Fibroblast of skin of left quadriceps (primary cell): ENCODE measurements at places on chromosomes 7 and 10.

DNA sequence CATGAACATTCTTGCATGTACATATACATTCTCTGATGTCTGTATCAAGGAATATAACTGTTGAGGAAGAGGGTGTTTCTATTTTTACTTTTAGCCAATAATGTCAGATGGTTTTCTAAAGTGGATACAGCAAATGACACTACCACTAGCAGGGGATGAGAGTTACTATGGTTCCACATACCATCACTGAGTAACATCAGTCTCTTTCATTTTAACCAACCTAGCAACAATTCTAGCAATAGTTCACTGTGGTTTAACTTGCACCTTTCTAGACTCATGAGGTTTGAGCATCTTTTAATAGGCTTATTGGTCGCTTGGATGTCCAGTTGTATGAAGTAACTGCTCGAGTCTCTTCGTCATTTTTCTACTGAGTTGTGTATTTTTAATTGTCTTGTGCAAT lies 68.5 kb upstream of the ZNF746 start:
- no peak for DNase-seq

- DNase-seq, result no peak
Measured at GRCh38 chr10:131776496-131776895, 124.3 kb upstream of the PPP2R2D start.

GRCh38 chr10:28555358-28555757 lies 22.4 kb downstream of the WAC start:
- DNase-seq, result no peak

DNA sequence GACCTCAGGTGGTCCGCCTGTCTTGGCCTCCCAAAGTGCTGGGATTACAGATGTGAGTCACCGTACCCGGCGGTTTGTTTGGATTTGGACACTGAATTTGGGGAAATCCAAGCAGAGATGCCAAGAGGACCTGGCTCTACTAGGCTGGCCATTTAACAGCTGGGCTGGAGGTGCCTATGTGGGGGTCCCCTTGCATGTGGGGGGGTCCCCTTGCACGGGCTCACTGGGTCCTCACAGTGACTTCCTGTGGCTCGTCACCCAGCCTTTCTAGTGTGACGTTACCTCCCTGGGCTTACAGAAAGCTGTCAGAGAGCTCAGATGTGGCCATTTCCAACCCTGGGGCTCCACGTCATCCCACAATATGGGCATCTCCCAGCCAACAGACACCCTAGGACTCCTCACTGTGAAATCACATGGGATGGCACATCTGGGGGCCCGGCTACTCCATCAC lies 49.3 kb upstream of the GNA12 start:
- DNase-seq, result no peak

- DNase-seq, result no peak
Measured at GRCh38 chr7:41915871-41916270, 213.0 kb upstream of the INHBA start.

- DNase-seq, result no peak
Measured at GRCh38 chr10:99521765-99522469, 10.8 kb upstream of the NKX2-3 start.

DNA sequence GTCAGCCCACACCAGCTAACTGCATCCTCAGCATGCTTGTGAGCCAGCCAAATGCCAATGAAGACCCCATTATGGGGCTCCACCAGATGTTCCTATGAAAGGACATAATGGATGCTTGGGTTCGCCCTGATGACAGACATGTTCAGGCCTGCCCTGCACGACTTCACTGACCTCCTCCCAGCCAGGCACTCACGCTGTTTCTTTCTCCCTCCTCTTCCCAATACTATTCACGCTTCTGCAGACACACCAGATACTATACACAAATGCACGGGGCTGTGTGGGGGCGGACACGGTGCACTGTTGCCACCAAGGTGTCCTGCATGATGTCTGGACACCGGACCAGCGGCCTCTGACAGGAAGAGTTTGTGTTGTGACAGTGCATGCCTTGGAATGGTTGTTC lies 284.2 kb downstream of the PRPF18 start:
- no peak for DNase-seq

DNA sequence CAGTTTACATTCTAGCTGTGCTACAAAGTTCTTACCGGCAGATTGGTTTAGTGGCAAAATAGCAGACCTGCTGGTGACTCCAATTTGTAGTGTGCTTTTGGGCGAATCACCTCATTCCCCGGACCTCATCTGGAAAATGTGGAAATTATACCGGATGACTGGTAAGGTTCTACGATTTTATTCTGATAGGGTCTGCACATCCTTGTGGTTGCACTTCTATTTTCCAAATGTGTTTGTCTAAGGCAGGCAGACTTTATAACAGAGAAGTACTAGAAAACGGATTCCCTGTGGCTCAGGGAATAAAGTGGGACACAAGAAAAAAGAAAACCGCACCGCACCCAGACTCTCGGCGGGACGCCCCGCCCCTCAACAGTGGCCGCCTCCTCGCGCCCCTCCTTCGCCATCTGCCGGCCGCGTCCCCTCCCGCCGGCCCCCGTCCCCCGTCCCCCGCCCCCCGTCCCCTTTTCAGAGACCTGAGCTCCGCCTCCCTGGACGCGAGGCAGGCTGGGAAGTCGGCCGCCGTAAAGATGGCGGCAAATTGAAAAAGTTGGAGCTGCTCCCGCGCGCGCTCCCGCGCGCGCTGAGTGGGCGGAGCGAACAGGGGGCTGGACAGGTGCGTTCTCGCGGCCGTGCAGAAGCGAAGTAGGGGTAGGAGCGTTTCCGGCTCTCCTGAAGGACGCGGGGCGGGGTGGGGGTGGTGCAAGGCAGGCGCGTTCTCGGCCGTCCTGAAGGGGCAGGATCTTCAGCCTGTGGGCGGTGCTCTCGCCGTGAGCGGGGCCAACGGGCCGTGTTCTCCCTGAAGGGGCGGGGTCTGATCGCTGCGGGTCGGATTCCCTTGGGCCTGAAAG lies 532 bp upstream of the CCM2 start:
- DNase-seq, result peak; percentile 99

DNA sequence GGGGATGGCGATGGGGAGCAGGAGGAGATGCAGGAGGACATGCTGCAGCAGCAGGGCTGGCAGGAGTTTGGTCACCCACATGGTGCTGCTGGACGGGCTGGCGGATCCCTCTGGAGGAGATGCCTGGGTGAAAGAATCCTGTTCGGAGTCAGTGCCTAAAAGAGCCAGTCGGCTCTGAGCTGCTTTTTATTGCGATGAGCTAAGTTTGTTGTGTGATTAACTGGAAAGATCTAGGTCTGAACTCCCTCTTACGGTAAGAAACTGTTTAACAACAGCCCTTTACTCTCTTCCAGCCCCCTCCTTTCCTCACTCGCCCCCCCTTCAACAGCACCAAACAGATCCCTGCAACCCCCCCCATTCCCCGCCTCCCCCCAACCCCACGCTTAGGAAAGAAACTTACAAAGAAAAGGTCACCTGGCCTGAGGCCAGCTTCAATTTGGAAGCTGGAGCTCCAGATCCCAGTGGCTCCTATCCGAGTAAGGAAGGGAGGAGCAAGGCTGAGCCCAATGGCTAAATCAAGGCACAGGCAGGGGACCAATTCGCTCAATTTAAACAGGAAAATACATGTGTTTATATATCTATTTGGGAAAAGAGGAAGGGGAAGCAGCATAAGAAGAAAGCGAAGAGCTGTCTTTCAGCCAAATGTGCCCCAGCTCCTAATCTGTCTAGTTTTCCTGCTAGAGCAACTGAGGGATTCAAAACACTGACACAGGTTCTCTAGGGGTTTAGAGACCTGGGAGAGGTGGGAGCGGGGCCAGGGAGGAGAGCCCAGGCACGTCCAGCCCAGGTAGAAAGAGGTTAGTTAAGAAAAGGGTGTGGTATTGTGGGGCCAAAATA lies at the start of gene HGF:
Gene HGF, minus strand, starts transcription at position 157 of the 837 bp plus-strand sequence. Its CDS starts 76 bp downstream, at position 81.
- DNase-seq, result peak; percentile 36

DNA sequence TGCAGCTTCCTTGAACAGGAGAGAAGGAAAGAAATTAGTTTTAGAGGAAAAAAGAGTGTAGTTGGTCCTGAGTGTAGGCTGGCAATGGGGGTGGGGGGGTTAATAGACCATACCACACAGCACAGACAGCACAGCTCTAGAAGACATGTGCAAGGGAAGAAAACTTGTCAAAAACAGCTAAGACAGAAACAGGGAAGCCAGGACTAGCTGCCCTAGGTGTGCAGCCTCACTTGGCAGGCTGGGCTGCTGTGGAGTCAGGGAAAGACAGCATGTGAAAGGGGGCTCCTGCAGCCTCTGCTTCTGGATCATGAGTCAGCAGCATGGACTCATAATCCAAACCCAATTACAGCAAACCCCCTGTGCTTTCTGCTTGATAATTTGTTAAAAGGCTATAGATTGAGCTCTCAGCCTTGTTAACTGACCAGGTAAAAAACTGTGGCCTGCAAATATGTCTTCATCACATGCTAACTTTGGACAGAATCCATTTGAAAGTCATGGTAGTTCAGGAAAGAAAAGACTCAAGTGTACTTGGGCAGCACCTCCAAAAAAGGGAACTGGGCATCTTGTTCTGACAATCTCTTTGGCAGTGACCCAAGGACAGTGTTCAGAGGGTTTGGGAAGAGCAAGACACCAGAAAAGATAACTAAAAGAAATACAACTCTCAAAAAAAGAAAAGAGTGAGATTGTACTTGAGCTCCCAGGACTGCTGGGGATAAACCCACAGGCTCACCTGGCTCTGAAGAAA lies 142.2 kb upstream of the VWC2 start:
- no peak for DNase-seq

GRCh38 chr7:65338346-65338745 lies 35.3 kb upstream of the ZNF92 start:
- no peak for DNase-seq

DNA sequence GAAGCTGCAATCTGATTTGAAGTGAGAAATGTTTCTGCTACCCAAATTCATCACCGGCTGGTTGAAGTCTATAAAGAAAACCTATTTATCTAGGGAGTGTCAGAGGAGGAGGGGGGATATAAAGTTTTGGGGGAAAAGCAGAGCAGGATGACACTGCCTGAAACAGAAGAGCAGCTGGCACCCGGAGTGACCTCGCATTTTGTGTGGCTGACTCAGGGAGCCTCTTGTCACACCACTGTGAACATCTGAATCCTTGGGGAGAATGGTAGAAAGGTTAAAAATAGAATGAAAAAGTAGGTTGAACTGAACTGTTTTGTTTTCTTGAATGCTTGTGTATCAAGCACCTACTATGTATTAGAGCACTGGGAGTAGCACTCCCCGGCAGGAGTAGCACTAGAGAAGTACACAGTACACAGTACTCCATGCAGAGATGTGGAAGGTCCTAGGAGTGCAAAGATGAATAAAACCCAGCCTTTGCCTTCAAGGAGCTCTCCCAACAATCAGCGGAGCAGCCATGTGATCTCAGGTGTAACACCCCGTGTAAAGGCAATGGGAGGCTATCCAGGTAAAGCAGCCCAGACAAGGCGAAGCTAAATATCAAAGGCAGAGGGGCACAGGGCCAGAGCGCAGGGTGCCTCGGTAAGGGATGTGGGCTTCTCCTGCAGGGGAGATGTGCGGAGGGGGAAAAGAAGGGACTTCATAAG lies 13.5 kb downstream of the CRTAC1 start:
- no peak for DNase-seq

- DNase-seq, result no peak
Measured at GRCh38 chr7:117323305-117323850, 520 bp upstream of the WNT2 start.

DNA sequence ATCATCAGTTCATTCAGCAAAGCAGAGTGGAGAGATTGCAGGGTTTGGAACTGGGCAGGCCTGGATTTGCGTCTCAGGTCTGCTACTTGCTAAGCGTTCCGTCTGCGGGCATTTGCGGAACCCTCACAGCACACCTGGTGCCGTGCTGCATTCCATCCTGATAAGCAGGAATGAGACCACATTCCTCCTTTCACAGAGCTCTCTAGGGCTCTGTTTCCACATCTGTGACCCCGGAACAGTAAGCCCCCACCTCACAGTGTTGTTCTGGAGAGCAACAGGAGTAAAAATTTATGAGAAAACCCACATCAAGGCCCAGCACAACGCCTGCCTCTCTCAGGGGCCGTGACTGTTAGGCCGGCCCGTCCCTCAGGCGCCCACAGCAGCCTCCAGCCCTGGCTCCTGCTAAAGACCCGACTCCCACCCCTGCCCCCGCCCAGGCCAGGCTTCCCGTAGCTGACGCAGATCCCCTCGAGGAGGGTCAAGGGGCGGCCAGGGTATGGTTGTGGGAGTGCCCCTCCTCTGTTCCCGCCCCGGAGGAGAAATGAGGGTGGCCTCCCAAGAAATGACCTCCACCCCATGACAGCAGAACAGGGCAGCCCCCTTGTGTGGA lies 128.9 kb downstream of the RGS10 start:
- DNase-seq, result no peak

GRCh38 chr10:11468126-11468742 lies 143.2 kb downstream of the USP6NL start:
- DNase-seq, result no peak

GRCh38 chr10:122113161-122113944 lies 124.4 kb downstream of the TACC2 start:
- DNase-seq, result no peak

DNA sequence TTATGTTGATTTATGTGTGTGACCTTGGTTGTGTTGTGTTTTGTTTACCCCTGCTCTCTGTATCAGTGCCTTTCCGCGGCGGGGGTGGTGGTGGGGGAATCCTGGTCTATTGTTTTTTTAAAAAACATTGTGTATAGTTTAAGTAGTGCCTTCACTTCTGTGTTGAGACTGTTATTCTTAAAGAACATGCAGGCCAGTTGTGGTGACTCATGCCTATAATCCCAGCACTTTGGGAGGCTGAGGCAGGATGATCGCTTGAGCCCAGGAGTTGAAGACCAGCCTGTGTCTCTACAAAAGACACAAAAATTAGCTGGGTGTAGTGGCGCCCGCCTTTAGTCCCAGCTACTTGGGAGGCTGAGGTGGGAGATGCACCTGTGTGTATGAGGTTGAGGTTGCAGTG lies 429.0 kb upstream of the LRGUK start:
- no peak for DNase-seq

GRCh38 chr7:19480383-19480782 lies 228.5 kb downstream of the POLR1F start:
- no peak for DNase-seq

GRCh38 chr10:124419635-124420034 lies 912 bp upstream of the OAT start:
- DNase-seq, result no peak

GRCh38 chr7:29192811-29193210 lies 1.8 kb upstream of the CHN2 start:
- DNase-seq, result no peak

DNA sequence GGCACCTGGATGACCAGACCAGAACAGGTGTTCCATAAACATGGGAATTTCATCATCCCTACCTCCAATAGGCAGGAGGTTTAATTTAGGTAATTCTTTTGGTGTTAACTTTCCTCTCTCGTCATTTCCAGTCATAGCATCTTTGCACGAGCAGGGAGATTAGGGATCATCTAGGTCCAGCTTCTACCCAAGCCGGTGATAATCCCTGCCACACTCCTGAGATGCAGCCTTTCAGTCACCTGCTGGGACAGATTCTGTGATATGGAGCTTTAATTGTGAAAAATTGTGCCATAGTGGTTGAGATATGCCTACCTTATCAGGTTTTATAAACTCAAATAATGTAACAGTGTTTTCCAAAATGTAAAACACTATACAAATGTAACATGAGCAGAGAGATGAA lies 191.8 kb upstream of the AOAH start:
- DNase-seq, result no peak

- DNase-seq, result no peak
Measured at GRCh38 chr10:119522747-119523426, 19.6 kb downstream of the RGS10 start.
